ENCODE measurements at places on chromosomes 4 and X.
A peak's percentile ranks its signal among the peaks of the same experiment; 100 is the strongest.

- DNase-seq = peak; percentile 40
Observed at GRCh38 chrX:42519666-42520231, 258.2 kb downstream of the PPP1R2C start.

- peak; percentile 41 for DNase-seq
Observed at GRCh38 chrX:53317365-53318069, 36.1 kb upstream of the IQSEC2 start.

DNA sequence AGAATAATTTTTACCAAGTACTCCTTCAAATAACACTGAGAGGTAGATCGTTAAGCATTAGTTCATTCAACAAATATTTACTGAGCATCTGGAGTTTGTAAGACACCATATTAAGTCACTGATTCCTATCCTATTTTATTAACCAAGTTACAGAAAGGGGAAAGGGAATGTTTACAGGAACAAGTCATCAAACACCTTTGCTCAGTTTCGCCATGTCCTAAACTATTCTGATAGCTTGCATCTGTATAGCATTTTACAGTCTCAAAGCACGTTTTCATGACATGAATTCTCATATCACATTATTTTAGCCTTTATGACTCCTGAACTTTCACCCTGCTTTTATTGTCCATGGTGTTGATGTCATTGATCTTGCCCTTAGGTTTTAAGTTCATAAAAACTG, 89.2 kb downstream of the AREG start:
- no peak for DNase-seq

GRCh38 chr4:169921732-169922131, 104.5 kb downstream of the MFAP3L start:
- no peak for DNase-seq

DNA sequence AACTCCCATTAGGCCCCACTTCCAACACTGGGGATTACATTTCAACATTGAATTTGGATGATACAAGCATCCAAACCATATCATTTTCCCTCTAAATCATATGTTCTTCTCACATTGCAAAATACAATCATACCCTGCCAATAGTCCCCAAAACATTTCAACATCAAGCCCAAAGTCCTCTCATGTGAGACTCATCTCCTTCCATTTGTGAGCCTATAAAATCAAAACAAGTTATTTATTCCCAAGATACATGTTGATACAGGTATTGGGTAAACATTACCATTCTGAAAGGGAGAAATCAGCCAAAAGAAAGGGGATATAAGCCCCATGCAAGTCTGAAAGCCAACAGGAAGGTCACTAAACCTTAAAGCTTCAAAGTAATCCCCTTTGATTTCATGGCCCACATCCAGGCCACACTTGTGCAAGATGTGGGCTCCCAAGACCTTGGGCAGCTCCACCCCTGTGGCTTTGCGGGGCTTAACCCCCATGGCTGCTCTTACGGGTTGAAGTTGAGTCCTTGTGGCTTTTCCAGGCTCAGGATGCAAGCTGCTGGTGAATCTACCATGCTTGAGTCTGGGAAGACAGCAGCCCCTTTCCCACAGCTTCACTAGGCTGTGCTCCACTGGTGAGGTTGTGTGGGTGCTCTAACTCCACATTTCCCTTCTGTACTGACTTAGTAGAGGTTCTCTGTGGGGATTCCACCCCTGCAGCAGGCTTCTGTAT, 40.6 kb upstream of the SERTM2 start:
- no peak for DNase-seq

GRCh38 chr4:40311811-40312346, 23.3 kb upstream of the CHRNA9 start:
- no peak for DNase-seq

- no peak for DNase-seq
Observed at GRCh38 chr4:105641845-105642244, 66.6 kb downstream of the INTS12 start.

DNA sequence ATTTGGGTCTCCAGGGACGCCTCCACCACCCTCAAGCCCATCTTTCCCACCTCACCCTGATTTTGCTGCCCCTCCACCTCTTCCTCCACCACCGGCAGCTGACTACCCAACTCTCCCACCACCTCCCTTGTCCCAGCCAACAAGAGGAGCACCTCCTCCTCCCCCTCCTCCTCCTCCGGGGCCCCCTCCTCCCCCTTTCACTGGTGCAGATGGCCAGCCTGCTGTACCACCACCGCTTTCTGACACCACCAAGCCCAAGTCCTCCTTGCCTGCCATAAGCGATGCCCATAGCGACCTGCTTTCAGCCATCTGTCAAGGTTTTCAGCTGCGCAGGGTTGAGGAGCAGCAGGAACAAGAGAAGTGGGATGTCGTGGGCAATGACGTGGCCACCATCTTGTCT, 32.4 kb upstream of the ZNF81 start:
- no peak for DNase-seq

DNA sequence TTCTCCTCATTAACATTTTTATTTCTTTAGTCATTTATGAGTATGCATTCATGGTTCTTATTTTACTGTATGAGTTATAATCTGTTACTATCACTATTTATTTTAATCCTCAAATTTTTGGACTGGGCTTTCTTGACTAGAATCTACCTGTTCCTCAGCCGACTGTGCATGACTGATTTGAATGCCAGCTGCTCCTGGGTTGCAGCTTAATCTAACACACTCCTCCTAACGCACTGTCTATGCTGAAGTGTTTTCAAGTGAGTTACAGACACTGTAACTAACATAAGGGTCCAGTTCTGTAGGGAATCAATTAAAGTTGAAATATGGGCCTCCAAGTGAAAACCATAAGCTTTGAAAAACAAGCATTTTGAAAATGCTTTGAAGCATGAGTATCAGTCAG, 137.4 kb upstream of the ARSJ start:
- no peak for DNase-seq

DNA sequence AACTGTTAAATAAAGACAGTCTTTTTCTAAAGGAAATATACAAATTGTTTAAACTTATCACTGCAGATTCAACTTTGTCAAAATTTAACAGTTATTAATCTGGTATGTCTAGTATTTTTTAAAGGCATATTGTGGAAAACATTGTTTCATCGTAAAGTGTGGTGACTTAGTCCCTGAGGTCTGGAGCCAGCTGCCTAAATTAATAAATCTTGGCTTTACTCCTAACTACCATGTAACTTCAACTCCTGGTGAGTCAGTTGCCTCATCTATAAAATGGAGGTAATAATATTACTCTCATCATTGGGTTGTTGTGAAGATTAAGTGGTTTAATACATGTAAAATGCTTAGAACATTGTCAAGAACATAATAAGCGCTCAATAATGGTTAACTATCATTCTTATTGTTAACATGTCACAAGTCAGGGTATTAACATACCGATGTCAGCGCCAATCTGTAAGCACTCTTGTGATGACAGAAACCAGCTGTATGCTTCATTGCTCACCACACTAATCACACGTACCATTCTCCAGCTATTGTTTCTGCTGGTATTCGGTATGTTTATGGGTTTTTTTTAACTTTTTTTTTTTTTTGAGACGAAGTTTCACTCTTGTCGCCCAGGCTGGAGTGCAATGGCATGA, 14.1 kb upstream of the SMIM43 start:
- DNase-seq = no peak

DNA sequence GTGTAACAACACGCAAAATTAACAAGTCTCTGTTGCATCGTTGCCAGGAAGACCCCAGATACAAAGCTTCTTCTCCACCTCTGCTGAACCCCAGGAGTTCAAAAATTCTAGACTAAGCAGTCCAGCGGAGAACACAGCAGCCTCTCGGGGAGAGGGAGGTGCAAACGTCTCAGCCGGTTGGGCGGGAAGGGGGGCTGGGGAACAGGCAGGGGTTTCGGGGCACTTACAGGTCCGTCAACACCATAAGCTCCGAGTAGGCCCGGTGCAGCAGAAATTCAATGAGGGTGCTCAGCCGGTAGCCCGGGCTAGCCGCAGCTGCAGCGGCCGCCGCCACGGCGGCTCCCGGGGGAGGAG, 394 bp downstream of the MED14 start:
- peak; percentile 27 for DNase-seq

- no peak for DNase-seq
Observed at GRCh38 chrX:31832263-31832662, 760.4 kb upstream of the FTHL17 start.

DNA sequence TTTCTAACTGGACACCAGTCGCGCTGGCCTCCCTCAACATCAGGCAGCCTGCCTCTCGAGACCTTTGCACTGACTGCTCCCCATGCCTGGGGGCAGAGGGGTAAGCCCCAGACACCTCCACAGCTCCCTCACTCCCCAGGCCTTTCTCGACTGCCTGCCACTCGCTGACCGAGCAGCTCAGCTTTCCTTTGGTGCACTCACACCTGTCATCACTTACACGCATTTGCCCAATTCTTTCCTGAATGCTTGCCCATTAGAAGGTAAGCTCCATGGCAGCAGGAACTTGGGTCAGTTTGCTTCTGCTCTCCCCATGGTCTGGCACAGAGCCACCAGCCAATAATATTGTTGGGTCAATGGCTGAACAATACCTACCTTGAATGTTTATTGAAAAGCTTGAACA, 32.2 kb upstream of the PROM1 start:
- DNase-seq = no peak

DNA sequence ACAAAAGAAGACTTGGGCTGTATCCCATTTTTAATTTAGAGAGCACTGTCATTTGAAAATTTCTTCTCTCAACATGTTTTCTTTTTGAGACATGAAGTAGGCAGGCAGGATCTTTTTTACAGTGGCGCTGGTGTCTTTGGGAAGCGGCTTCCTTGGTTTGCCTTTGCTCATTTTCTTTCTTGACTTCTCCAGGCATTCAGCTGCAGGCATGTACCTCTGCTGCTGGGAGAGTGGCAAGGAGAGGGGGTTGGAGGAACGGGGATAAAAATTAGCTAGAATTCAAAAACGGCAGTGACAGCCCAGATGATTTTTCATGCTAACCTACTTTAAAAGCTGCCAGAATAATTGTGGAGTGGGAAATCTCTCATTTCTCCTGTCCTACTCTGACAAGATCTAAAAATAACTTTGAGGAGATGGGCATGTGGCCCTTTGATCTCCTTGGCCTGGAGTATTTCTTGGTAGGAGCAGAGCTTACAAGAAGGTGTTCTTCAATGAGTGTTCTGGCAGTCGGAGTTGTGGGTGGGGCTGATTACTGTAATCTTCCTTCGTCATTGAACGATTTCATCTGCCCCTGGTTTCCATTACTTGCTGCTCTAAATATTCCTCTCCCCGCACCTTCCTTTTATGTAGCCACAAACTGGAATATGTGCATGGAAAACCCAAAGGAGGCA, 54.8 kb downstream of the TBL1X start:
- peak; percentile 39 for DNase-seq

GRCh38 chr4:178415925-178416324, 973.7 kb upstream of the AGA start:
- DNase-seq = no peak

GRCh38 chr4:55036405-55036804, 89.0 kb downstream of the KDR start:
- no peak for DNase-seq

- DNase-seq = no peak
Observed at GRCh38 chr4:164307262-164307661, 446.7 kb upstream of the SMIM31 start.

- no peak for DNase-seq
Observed at GRCh38 chr4:499567-499966, 557 bp downstream of the PIGG start.

DNA sequence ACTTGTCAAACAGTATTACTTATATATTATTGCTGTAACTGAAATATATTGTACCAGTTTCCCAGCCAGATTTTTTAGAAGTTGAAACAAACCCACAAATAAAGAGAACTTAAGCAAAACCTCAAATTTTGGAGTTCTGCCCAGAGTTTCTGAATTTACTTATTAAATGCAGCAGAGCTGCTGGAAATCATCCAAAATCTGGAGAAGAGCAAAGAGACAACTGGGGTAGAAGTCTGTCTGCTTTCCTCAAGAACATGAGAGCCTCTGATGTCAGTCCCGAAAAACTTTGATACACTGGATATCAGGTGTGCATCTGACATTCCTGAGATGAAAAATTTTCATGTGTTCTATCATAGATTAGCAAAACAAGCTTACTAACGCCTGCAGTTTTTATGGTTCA, 325.9 kb downstream of the NR3C2 start:
- DNase-seq = peak; percentile 87

DNA sequence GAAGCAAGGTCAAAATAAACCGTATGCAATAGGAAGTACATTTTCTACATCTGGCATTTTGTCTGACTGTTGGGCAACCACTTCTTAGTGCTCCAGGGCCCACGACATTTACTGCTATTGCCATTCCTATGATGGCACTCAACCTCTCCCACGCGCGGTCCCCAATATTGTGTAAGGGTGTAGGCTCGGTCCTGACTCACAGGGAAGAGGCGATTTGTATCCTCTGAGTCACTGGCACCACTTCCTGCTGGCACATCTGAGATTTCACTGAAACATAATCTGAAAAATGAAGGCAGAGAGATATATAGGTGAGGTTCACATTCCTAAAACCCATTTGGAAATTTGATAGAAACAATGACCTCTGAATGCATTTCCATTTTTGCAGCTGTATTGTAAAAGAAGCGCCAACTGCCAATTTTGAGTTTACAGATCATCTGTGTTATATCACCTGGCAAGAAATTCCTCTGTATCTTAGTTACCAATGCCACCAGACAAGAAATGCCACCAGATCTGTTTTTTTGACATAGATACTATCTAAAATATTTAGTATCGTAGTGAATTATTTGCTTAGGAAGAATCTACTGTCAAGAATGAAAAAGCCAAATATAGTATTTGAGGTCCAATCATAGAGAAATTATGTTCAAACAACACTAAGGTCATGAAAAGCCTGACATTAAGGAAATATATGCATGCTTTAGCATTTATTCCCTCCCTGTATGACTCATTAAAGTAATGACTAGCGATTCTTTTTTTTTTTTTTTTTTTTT, 9.8 kb downstream of the EREG start:
- peak; percentile 89 for DNase-seq

DNA sequence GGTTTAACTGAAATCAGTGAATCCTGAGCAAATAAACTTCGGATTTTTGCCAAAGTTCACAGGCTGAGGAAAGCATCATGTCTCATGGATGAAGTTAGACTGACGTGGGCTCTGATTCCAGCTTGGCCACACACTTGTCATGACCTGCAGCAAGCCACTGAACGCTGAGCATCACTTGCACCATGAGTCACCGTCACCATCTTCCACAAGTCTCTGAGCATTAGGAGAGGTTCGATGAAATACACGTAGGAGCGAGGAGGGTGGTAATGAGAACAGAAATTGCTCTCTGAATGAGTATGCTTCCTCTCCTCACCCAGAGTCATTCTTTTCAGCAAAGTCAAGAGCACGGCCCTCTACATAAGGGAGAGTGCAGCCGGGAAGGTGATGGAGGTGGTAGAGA, 3.8 kb upstream of the TRIML2 start:
- peak; percentile 66 for DNase-seq

DNA sequence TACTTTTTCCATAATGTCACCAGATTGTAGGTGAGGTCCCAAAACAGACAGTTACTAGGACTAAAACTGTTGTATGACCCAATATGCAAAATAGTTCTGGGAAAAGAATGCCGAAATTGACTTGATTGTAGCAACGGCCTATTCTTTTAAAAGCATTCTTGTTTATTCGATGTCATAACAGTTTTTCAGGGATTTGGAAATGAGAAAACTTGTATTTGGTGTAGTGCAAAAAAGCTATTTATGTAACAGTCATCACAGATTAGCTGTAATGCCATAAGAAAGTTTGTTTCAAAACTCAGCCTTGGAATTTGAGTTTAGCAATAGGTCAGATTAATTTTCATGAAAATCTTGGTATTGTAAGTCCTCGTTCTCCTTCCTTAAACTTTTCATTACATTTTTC, 69.2 kb upstream of the DIAPH2 start:
- DNase-seq = no peak
